ENCODE measurements at places on chromosomes 2 and 18.

DNA sequence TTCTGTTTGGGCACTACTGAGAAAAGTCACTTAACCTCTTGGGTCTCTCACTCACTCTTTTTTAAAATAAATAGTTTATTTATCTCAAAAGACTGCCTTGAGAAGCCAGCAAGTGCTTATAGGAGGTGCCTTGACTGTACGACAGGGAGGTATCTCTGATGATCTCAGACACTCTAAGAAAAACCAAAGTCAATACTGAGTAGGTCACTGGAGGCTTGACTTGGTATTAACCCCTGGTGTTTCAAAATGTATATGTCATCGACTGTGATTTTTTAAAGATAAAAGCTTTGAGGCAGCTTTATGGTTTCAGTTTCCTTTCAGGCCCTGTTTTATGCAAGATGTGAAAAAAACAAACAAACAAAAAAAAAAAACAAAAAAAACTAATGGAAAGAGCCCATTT, 33.7 kb downstream of the MREG start:
- DNase-seq: no peak

DNA sequence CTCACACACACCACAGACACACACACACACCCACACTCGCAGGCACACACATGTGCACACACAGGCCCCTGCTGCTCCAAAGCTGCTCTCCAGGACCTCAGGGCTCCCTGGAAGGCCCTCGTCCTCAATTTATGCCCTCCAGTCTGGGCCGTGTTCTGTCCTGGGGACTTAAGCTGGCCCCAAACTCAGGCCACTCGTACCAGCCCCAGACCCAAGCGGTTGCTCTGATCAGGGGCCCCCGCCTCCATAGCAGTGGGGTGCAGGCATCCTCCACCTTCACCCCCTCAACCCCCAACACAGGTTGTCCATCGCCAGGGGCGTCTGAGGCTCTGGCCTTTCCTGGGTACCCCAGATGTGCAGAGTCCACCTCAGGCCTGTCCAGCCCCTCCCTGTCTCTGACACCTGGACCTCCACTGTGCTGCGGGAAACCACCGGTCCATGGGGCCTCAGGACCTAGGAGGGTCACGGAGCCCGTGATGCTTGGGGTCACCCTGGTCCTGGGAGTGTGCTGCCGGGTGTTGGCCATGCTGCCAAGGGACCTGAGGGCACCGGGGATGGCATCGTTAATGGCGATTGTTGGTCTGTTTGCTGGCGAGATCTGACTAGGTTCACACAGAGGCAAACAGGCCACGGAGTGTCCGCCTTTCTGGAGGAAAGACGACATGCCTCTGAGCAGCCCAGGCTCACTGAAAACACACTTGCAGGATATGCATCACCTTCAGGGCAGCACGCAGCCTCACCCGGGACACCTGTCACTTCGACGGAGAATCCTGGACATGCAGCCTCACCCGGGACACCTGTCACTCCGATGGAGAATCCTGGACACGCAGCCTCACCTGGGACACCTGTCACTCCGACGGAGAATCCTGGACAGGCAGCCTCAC, 155.6 kb downstream of the NDUFA10 start:
- DNase-seq: no peak

- no peak for DNase-seq
Measured at GRCh38 chr2:24924732-24925131, 4.7 kb upstream of the ADCY3 start.

- no peak for DNase-seq
Measured at GRCh38 chr2:176553685-176554100, 284.5 kb downstream of the MTX2 start.

GRCh38 chr2:218364196-218364595, 7.5 kb downstream of the CATIP start:
- no peak for DNase-seq

Measured in effector memory CD4-positive, alpha-beta T cell (primary cell).